ENCODE measurements at places on chromosomes 3 and 15.

GRCh38 chr15:63176302-63176701, 13.1 kb upstream of the RAB8B start:
- no peak for DNase-seq

- DNase-seq: no peak
Observed at GRCh38 chr15:44300572-44300971, 12.1 kb downstream of the GOLM2 start.

DNA sequence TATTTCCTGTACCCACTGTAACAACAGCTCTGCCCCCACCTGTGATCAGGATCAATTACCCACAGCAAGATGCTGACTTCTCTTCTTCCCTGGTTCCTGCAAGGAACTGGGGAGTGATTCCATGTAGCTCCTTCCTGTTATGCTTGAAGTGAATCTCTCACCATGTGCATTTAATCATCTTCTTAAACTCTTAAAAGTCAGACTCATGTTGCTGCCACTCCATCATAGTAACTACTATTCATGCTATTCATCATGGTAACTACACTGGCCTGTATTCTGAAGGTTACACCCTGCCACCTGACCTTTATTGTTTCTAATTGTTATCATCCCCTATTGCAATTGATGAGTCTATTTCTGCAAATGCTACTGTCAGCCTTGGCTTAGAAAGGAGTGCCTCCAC, 89.5 kb downstream of the SUCNR1 start:
- DNase-seq: no peak

DNA sequence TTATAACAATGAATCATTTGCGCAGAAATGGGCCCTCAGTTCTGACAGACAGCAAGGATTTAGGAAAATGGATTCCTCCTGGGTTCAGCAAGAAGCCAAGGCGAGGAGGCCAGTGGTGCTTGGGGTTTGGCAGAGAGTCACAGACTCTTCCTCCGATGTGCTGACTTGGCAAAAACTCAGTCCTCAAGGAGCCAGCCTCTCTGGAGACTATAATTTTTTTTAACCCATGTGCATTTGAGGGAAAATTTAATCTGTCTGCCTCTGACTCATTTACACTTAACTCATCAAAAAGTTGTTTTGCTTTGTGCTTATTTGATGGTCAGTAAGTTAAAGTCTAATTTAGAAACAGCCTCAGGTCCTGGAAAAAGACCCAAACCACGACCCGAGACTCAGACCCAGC, 34.2 kb upstream of the SLC24A5 start:
- no peak for DNase-seq

DNA sequence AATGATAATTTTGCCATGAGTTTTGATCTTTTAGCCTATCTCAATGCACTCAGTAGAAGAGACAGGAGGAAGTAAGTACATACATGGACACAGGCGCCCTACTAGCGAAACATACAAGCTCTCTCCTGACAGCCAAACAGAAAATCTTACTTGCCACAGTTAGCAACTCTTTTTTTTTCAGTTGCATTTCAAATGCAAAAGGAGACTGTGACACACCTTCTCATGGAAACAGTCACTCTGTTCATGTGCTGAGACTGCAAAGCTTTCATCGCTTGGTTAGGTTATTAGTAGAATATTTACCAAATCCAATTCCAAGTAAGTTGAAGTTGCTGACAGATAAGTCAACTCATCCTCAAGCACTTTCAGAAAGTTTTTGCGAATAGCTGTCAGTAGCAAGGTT, 223.3 kb downstream of the FOXP1 start:
- no peak for DNase-seq

- DNase-seq: no peak
Observed at GRCh38 chr3:29317659-29318173, 36.8 kb downstream of the RBMS3 start.

DNA sequence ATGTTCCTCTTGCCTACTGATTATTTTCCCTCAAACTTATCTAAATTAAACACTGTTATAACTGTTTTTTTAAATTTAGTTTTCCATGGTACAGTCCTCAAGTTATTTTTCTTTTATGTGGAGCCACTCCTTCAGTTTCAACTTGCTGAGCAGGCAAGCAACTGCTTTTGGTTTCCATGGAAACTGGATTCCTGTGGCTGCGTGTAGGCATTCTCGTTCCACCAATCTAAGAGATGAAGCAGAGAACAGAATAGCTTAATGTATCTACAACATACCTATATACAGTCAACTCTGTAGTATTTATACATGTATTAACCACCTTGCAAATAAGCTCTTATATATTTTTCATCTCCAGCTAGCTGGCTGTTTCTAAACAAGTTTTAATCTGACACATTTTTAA, 25.8 kb upstream of the ANXA2 start:
- DNase-seq: no peak

- no peak for DNase-seq
Observed at GRCh38 chr3:152772674-152773225, 62.2 kb upstream of the P2RY1 start.

DNA sequence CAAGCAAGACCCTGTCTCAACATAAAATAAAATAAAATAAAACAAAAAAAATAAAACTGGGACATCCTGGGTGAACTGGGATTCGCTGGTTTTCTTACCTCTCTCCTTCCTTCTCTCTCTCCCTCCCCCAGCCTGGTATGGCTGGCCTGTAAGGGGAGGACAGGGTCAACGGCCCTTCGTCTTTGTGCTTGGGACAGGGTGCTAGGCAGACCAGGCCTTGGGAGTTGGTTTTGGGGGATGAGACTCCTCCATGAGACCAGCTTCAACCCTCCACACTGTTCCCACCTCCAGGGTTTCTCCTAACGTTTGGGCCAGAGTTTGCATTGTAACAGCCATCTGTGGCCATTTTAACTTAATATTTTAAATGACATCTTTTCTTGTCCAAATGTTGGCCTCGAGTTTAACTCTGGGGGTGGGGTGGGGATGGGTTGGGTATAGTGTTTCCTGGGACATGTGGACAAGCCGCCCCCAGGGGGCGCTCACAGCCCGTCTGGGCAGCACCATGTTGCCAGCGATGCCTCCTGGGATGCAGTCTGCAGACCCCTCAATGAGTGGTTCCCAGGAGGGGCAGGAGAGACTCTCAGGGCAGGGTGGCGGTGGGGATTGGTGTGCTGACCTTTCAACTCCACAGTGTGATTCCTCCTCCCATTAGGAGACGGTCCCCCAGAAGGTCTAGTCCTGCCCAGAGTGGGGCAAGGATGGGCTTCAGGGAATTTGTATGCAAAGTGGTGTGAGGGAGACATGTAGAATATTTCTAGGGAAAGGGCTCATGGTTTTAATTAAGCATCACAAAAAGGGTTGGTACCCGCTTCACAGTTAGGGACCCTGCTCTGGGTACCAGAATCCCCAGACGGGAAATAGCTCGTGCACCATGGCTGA, 37.7 kb upstream of the LCTL start:
- peak; percentile 2 for DNase-seq

- no peak for DNase-seq
Observed at GRCh38 chr3:34646911-34647460, 848.6 kb downstream of the PDCD6IP start.

DNA sequence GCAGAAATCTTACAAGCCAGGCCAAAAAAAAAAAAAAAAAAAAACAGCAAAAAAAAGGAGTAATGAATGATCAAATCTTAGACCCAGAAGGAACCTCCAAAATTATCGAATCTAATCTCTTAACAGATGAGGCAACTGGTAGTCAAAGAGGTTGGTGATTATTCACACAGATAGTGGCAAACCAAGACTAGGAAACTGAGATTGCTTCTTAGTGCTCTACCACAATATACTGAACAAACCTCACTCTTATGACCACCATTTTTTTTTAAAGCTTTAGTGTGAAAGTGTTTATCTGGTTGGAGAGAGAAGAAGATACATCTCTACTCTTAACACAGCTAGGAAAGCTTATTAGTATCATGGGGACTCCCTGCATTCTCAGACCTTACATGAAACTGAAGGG, 17.3 kb downstream of the ATOSA start:
- no peak for DNase-seq

GRCh38 chr3:172444821-172445220, 3.4 kb downstream of the GHSR start:
- no peak for DNase-seq

GRCh38 chr3:146160321-146160963, 542 bp downstream of the PLOD2 start:
- DNase-seq: no peak

DNA sequence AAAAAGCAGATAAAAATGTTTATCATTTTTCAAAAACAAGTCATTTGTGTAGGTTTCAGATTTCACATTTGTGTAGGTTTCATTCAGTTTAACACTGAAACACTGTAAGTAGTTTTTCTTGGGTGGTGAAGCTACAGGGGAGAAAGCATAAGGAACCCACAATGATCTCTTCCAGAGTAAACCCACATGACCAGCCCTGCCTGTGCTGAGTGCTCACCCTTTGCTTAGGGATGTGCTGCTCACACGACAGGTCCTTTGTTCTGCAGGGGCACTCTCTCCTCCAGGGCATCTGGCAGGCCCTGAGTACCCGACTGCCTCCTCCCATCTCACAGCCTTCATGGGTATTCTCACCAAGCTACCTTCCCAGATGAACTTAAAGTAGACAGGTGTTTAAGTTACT, 28.9 kb downstream of the ZXDC start:
- DNase-seq: no peak

- DNase-seq: no peak
Observed at GRCh38 chr3:158568784-158569183, 2.2 kb upstream of the MLF1 start.

DNA sequence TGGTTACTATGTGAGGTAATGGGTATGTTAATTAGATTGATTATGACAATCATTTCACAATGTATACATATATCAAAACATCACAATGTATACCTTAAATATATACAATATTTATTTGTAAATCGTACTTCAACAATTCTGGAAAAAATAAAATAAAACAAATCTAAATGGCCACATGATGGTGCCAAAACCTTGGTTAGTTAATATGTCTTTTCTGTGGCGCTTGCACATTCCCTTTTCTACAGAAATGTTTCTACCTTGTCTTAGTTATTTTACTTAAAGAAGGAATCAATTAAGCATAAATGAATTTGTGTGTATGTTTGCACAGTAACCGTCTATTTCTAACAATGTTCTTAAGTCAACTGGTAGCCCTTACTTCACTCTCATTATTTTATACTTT, 53.4 kb downstream of the OXSM start:
- no peak for DNase-seq

DNA sequence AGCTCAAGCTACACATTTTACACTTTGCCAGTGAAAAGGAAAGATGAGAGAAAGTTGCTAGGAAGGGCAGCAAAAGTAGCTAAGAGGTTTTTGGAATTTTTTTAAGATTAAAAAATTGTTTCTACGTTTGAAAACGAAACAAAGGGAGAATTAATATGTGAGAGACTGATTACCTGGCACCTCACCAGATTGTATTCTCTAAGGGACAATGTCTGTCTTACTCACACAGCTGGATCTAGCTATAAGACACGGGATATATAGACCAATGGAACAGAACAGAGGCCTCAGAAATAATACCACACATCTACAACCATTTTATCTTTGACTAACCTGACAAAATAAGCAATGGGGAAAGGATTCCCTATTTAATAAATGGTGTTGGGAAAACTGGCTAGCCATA, 9.5 kb upstream of the KBTBD12 start:
- DNase-seq: no peak

DNA sequence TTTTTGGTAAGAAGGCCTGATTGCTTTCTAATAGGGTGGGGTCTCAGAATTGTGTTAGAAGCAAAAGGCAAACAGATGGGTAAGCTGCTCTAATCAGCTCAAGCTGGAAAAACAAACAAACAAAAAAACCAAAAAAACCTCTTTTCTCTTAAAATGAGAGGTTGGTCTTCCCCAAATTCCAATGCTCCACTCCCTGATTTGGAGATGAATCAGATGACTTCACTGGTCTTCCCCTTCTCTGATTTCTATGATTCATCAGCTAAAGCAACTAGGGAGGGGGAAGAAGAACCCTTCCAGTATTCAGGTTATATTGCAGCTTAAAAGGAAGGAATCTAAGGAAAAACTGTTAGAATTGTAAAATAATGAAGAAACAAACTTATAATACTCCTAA, 9.6 kb upstream of the ANXA2 start:
- no peak for DNase-seq

DNA sequence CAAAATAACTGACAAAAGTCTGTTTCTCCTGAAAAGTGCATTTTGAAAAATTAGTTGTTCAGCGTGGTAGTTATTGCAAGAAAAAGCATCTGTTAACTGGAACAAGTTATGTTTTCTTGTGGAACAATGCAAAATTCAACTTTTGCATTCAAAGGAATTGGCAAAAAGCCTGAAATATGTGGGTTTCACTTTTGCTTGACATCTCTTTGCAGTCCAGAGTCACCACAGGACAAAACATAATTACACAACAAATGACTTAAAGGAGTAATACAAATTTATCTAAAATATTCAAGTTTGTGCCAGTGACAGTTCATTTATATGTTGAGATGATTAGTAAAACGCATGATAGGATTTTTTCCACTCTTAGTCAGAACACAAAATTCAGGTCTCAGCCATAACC, 96.3 kb upstream of the P2RY1 start:
- DNase-seq: no peak

GRCh38 chr3:26840272-26840870, 217.8 kb downstream of the LRRC3B start:
- no peak for DNase-seq

- DNase-seq: no peak
Observed at GRCh38 chr3:108509871-108510270, 525 bp downstream of the MYH15 start.

- DNase-seq: no peak
Observed at GRCh38 chr3:112379020-112379690, 46.2 kb downstream of the CD200 start.

- no peak for DNase-seq
Observed at GRCh38 chr3:139472380-139473010, 3.8 kb downstream of the RBP2 start.

- no peak for DNase-seq
Observed at GRCh38 chr3:172140499-172141391, 101.4 kb downstream of the FNDC3B start.

- no peak for DNase-seq
Observed at GRCh38 chr3:72288955-72289691, 504.2 kb upstream of the PROK2 start.

GRCh38 chr15:88878720-88879184, 16.6 kb downstream of the HAPLN3 start:
- DNase-seq: no peak

DNA sequence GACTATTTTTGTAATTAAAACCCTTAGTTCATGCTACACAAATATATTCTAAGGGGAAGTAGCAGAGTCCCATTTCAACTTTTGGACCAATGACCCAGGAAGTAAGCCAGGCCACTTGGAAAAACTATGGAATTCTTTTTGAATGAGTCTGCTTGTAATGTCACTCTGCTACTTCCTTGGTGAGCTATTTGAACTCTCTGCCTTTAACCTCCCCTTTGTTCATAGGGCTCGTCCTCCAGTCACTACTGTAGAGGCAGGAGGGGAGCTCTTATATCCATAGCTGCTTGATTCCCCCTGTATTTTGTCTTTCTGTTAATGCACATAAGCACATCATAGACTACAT, 119.6 kb downstream of the UACA start:
- DNase-seq: no peak

DNA sequence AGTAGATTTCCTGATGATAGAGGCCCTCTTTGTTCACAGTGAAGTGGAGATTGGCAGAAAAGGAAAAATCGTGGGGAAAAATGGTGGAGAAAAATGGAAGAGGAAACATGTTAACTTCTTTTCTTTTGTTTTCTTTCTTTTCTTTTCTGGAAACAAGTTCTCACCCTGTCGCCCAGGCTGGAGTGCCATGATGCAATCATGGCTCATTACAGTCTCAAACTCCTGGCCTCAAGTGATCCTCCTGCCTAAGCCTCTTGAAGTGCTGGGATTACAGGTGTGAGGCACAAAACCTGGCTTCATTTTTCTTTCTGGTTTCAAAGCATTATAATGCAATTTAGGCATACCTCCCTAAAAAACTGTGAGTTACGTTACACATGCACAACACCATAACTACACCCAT, 464.2 kb downstream of the MECOM start:
- no peak for DNase-seq
